ENCODE measurements at places on chromosomes 12 and 14.

- DNase-seq: no peak
Observed at GRCh38 chr14:99472937-99473336, 7.7 kb downstream of the SETD3 start.

DNA sequence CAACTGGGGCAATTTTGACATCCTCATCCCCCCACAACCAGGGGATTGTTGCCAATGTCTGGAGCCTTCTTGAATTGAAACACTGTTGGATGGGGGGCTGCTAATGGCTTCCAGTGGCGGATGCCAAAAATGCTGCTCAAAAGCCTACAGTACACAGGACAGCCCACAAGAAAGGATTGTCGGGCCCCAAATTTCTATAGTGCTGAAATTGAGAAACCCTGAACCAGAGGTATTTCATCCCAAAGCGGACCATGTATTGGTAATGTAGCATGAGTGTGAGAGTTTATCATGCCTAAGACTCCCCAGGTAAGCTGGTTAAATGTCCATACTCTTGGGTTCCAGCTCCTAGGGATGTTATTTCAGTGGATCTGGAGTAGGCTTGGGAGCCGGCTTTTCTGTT lies 544.0 kb downstream of the BCL11B start:
- no peak for DNase-seq

GRCh38 chr14:105530285-105531087 lies 4.1 kb downstream of the TMEM121 start:
- no peak for DNase-seq

DNA sequence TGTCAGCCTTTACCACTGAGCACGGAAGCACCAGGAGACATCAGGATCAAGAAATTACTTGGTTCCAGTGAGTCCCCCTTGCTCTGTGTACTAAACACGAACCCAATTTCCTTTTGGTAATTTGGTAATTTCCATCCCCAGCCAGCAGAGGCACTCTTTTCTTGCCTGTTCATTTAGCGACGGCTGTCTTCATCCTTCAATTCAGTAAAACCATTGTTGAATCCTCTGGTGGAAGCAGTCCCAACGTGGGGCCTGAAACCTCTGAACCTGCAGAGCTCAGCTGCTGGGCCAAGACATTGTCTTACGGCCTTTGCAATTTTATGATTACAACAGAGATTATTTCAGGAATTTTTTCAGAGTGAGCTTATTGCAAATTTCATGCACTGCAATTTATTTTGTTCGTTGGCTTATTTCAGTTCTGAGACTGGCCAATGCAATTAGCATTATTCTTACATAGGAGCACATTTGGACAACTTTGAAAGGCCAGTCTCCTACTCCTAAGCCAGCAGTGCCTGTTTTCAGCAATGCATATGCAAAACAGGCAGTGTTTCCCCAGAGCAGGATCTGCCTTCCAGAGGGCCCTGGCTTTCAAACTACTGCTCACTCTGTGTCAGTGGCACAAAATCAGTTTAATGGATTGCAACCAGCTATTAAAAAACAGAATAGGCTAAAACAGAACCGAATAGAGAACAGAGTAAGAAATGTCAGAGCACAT lies 372.9 kb upstream of the TMEM132C start:
- no peak for DNase-seq

DNA sequence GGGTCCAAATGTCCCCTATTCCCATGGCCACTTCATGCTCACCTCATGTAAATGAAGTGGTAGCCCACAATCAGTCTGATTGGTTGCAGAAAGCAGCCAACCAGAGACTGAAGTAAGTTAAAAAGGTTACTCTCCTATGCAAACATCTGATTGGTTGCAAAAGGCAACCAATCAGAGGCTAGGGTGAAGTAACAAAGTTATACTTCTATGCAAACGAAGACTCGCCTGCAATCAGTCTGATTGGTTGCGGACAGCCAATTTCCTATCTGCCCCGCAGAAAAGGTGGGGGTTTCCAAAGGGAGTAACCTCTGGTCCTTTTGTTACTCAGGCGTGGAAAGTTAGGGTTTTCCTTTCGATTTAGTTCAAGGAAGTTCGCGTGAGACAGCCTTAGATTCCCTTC lies 208.1 kb upstream of the NEDD1 start:
- DNase-seq: no peak

- no peak for DNase-seq
Observed at GRCh38 chr12:80830533-80831088, 107.1 kb downstream of the LIN7A start.

- no peak for DNase-seq
Observed at GRCh38 chr12:64585104-64585503, 25.2 kb upstream of the RASSF3 start.

GRCh38 chr14:101355284-101355683 lies 206.0 kb upstream of the DIO3 start:
- DNase-seq: no peak

DNA sequence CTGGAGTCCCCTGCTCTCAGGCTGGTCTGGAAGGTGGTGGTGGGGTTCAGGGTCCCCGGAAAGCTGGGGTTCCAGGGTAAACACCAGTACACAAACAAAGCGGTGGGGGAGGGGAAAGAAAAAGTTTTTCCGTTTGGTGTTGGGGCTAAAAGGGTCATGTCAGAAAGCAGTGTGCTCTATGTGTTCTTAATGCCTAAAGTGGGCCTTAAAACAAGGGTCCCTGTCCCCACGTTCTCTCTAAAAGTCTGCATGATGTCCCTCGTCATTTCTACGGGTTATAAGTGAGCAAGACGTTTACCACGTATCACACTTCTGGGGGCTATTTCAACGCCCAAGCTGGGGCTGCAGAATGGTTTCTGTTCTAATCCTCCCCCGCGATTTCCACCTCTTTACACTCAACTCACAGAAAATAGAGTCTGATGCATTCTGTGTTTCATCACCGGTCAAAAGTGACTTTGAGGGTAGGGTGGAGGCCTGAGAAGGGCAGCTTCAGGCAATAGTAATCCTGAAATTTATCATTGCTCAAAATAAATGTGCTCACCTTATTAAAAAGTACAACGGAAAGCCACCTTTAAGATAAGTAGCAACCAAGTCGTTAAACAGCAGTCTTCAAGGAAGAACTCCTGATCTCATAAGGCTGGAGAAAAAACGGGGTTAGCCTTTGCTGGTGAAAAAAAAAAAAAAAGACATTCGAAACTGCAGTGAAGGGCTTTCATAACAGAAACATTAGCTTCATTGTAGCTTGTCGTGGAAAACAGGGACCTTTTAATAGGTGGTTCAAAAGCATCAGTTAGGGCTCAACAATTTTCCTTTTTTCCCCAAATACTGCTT lies 63.9 kb upstream of the PTGR2 start:
- peak; percentile 33 for DNase-seq

- no peak for DNase-seq
Observed at GRCh38 chr12:99136516-99136915, 491.4 kb downstream of the APAF1 start.

GRCh38 chr14:101819251-101819990 lies 57.9 kb downstream of the PPP2R5C start:
- no peak for DNase-seq

DNA sequence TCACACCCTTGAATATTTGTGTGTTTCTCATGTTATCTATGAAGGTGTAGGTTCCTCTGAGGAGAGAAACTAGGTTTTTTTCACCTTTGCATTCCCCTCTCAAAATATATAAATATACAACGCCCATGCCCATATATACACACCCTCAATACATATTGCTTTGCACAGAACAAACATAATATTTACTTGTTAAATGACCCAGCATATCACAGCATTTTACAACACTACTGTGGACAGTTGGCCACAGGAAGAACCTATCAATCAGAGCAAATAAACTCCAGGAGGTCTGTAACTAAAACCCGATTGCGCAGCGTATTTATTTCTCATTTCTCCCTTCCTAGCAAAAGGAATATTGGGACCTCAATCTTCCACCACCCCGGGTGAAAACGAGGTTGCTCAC lies 196.0 kb downstream of the SLC5A8 start:
- no peak for DNase-seq

GRCh38 chr14:36522347-36522971 lies 2.4 kb upstream of the NKX2-1 start:
- DNase-seq: no peak

DNA sequence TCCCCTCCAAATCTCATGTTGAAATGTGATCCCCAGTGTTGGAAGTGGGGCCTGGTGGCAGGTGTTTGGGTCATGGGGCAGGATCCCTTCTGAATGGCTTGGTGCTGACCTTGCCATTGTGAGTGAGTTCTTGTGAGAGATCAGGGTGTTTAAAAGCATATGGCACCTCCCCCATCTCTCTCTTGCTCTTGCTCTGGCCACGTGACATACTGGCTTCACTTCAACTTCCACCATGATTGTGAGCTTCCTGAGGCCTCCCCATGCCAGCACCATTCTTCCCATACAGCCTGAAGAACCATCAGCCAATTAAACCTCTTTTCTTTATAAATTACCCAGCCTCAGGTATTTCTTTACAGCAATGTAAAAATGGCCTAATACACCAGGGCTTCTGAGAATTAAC lies 79.8 kb upstream of the C14orf132 start:
- no peak for DNase-seq

GRCh38 chr12:122022393-122023338 lies 982 bp downstream of the BCL7A start:
- DNase-seq: peak; percentile 47

GRCh38 chr12:19739195-19739776 lies 300.0 kb downstream of the AEBP2 start:
- peak; percentile 47 for DNase-seq

- DNase-seq: no peak
Observed at GRCh38 chr14:74954232-74954946, 1.0 kb downstream of the PGF start.

DNA sequence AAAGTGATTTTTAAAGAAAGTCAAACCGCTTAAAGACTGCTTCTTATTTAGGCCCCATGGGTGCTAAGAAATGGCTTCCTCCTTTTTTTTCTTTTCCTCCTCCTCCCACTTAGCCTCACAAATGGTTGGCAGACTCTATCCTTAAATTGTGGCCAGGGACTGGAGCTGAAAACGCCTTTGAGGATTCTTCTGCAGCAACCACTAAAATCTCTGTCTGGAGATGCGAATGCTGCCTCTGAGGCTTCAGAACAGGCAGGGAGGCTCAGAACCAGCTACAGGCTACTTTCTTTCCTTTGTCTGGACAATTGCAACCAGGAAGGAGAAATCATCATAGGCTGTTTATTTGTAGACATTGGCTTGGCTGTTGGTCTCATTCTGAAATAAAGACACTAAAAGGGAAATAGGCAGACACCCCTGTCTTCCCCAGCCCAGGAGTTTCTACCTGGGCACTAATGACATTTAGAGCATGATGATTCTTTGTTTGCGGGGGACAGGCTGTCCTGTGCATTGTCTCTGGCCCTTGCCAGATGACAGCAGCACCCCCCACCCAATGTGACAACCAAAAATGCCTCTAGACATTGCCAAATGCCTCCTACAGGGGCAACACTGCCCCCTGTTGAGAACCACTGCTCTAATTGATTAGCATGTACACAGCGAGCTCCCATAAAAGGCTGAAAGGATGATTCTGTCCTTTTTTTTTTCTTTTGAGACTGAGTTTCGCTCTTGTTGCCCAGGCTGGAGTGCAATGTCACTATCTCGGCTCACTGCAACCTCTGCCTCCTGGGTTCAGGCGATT lies 50.3 kb downstream of the MAP1LC3B2 start:
- DNase-seq: no peak

- DNase-seq: no peak
Observed at GRCh38 chr12:89893972-89894706, 185.5 kb upstream of the ATP2B1 start.

DNA sequence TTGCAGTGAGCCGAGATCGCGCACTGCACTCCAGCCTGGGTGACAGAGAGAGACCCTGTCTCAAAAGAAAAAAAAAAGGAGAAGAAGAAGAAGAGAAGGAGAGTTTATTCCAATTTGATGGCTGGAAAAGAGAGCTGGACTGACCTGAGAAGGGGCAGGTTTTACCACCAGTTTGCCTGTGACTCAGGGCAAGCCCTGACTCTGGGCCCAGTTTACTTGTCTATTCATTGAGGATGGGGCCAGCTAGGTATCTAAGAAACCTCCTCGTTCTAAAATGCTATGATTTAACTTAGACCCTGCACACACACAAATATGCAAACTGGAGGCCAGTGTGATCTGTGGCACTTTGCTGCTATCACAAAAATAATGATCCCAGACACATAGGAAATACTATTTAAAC lies 155.0 kb downstream of the FOXN3 start:
- DNase-seq: no peak

DNA sequence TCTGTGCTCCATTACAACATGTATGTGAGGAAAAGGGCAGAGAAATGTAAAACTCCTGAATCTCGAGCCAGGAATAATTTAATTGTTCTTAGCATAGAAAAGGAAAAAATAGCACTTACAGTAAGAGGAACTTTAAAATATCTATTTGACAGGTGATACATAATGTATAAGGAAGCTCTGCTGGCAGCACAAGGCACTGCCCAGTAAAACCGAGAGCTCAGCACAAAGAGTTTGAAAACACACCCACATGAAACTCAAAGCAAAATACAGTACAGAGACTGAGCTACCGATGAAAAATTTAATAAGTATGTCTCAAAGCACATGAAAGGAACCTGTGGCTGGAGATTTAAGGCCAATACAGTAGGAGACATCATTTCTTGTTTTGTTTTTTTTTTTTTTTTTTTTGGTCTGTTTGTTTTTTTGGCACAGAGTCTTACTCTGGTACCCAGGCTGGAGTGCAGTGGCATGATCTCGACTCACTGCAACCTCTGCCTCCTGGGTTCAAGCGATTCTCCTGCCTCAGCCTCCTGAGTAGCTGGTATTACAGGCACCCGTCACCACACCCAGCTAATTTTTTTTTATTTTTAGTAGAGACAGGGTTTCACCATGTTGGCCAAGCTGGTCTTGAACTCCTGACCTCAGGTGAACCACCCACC lies 19.2 kb downstream of the CLIP1 start:
- DNase-seq: no peak

DNA sequence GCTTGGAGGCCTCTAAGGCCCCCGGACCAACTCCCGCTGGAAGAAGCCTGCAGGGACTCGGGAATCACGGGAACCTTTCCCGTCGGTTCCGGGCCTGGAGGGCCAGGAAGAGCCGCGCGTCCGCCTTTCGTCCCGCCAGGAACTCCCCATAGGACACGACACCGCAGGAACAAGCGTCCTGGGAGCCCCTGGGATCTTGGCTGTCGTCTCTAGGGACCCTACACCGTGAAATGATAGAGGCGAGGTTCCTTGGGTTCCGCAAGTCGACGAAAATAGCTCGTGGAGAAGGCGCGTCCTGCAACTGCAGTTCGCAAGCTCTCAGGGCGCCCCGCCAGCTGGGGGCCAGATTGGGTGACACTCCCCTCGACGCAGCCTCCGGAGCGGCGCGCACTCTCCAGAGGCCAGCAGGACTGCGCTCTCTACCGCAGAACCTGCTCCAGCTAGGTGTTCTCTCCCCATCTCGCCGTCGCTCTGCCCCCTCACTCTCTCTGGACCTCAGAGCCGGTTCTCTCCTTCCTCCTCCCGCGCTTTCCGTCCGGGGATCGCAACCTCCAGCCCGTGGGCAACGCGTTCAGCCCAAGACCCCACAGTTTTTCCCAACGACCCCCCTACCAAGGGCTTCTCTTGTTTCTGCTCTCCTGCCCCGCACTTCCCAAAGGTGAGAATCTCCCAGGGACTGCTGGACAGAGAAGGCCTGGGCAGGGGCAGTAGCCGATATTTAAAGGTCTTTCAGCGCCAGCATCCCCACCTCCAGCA lies 776 bp downstream of the BMP4 start:
- DNase-seq: peak; percentile 11
